ENCODE measurements at places on chromosomes 6 and 20. TPM values are rescaled to one million over a fixed set of nuclear protein-coding genes. Genes with fewer than 3 reads are reported as not detected.

DNA sequence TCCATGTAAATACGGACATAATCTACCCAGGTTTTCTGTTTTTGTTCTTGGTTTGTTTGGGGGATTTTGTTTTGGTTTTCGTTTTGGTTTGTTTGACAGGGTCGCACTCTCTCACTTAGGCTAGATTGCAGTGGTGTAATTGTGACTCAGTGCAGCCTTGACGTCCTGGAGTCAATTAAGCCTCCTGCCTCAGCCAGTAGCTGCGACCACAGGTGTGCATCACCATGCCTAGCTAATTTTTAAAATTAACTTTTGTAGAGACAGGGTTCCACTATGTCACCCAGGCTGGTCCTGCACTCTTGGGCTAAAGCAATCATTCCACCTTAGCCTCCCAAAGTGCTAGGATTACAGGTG is 37.8 kb upstream of the EYA4 start:
- no peak for DNase-seq

DNA sequence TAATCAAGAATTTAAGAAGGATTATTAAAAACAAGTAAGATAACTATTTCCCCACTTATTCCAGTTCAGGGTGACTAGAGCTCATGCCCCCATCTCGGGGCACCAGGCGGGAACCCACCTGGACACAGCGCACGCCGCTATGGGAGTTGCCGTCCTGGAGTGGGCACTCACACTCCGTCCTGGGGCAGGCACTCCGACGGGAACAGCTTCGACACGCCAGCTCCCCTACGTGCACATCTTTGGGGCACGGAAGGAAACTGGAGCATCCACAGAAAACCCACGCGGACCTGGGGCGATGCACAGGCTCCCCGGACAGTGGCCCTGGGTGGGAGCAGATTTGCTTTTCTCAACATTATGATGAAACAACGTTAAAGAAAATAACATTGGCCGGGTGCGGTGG is 52.0 kb upstream of the GATA5 start:
- DNase-seq, result no peak

The MEP1A gene
- polyA plus RNA-seq, result not detected

GRCh38 chr6:144423167-144423566 is 138.0 kb downstream of the UTRN start:
- no peak for DNase-seq

The BPIFA1 gene
- polyA plus RNA-seq, result not detected

GRCh38 chr20:23397961-23398360 is 23.3 kb downstream of the NAPB start:
- DNase-seq, result no peak

All from right renal cortex interstitium (tissue), 3 donors.